ENCODE measurements at places on chromosomes 7 and 10.
A peak's percentile ranks its signal among the peaks of the same experiment; 100 is the strongest.

DNA sequence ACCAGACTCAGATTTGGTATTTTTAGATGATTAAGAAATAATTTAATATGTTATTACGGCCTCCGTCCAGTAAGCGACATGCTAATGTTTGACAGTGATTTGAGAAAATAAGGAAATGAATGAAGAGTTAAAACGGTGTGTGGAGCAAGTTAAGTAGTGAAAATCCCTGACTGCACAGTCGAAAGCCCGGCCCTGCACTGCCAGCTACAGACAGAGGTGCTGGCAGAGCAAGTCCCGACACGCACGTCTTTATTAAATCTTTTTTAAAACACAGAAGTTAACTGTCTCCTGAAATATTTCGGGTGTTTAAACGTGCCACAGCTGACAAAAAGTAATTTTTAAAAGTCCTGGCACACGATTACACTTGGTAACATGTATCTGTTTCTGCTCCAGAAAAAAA, 293.4 kb upstream of the RNF32 start:
- no peak for DNase-seq

DNA sequence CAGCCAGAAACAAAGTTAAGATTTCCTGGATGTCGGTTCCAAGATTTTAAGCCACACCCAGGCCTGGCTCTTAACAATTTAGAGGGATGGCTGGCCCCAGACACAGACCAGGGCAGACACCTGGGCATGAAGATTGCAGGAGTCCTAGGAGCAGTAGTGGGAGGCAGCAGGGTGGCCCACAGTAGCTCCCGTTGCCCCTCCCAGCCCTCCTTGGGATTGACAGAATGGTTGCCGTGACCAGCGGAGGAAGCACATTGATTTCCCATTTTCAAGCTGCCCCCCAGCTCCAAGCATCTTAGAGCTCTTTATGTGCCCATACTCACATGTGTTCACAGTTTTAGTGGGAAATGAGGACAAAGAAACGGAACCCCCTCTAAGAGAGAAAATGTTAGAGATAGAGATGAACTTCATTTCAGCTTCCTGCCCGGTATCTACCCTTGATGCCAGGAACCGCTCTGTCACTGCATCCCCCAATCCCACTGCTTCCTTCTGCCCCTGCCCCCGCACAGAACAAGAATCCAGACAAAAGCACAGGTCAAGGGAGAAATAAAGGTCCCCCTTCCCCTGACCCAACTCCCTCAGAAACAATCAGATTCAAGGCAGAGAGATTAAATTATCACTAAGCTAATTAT, 101.1 kb downstream of the PLXNA4 start:
- peak; percentile 28 for DNase-seq

DNA sequence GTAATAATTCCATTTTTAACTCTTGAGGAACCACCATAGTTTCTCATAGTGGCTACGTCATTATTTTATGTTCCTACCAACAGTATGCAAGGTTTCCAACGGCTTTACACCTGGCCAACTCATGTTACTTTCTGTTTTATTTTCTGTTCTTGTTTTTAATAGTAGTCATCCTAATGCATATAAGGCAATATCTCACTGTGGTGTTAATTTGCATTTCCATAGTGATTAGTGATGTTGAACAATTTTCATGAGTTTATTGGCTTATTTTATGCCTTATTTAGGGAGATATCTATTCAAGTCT, 465.5 kb upstream of the KLF6 start:
- DNase-seq: no peak

DNA sequence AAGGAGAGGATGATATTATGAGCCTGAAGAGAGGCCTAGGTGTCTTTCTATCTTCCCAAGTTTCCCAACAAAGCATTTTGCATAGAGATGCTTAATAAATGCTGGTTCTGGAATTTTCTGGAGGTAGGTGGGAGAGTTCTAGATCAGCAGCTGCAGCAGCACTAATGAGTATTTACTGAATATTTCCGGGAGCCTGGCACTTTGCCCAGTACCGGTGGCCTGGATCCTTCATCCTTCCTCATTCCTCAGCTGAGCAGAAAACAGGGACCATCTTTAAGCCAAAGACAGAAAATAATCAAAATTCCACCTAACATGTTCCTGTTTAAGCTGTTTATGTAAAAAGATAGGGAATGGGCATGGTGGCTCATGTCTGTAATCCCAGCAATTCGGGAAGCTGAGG, 813.2 kb upstream of the AUTS2 start:
- peak; percentile 38 for DNase-seq

GRCh38 chr10:80471715-80472233, 17.7 kb downstream of the TSPAN14 start:
- no peak for DNase-seq

- DNase-seq: no peak
Measured at GRCh38 chr10:17409170-17409733, 45.1 kb downstream of the ST8SIA6 start.

DNA sequence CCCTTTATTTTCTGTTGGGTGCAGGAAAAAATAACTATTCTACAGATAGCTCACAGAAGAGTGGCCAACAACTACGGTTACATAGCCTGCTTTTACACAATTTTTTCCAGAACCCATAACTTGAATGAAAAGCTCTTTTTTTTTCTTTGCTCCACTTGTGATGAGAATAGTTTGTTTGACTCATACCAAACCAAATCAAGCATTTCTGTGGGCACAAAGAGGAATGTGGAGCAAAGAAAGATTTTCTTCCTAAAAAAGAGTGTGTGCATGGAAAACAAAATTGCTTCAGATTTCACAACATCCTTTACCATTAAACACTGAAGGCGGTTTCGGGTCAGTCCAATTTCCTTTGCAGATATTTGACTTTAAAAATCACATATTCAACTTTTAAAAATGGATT, 54.8 kb upstream of the RAB11FIP2 start:
- DNase-seq: no peak

GRCh38 chr10:123351715-123352114, 197.5 kb downstream of the BUB3 start:
- DNase-seq: no peak

DNA sequence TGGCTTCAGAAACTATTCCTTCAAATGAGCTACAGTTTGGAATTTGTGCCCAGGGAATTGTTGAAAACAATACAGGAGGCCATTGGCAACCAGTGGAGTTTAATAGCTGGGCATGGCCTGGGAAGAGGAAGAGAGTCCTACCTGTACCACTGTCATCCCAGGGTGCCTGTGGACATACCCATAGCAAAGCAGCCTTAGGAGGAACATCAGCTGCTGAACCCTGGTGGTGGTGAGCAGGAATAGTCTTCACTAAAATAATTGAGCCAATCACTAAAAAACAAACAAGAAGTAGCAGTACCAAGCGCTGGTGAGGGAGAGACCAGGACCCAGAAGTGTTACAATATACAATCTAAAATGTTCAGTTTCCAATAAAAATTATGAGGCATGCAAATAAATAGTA, 14.5 kb downstream of the IGFBP1 start:
- no peak for DNase-seq

DNA sequence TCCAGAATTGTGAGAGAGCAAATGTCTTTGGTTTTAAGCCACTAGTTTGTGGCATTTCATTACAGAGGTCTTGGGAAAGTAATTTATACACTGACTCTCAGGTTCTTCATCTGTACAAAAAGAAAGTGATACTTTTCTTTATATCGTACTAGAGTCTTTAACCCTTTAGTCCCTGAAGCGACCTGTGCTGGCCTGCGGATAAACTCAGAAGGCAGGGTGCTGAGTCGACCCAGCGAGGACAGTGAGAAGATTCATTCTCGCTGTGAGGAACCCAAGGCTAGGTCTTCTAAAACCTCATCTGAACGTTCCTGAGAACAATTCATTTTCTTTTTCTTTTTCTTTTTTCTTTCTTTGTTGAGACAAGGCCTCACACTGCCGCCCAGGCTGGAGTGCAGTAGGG, 514.2 kb upstream of the MGMT start:
- no peak for DNase-seq

GRCh38 chr7:78099715-78100394, 301.3 kb downstream of the PHTF2 start:
- DNase-seq: no peak

- no peak for DNase-seq
Measured at GRCh38 chr7:50757703-50758390, 24.8 kb downstream of the GRB10 start.

- DNase-seq: peak; percentile 78
Measured at GRCh38 chr7:127447326-127447945, 54.9 kb upstream of the ZNF800 start.

- DNase-seq: no peak
Measured at GRCh38 chr7:24827589-24827988, 70.3 kb upstream of the GSDME start.

DNA sequence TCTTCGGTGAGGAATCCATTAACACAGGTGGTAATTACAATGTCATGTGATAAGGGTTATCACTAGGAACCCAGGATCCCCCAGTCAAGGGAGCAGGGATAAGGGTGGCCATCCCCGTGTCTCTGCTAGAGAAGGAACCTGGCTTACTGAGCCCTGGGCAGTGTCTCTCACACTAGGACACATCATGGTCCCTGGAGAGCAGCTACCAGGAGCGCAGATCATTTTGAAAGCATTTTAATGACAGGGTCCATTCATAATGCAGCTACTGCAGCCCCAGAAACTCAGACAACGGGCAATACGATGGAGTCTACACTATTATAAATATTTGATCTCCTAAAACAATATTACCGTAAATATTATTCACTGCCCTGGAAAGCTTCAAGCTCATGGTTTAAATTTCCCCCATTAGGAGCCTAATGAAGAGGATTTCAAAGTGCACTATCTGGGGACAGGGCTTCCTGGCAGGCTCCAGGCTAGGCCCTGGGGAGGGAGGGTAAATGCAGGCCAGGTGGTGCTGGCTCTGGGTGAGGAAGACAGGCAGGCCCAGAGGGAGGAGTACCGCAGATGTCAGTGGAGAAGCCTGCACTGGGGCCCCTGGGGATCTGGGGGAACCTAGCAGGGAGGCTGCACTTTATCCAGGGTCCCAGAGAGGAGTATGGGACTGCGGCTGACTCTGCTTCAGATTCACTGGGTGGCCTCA, 52.6 kb upstream of the LOXL4 start:
- DNase-seq: peak; percentile 73

DNA sequence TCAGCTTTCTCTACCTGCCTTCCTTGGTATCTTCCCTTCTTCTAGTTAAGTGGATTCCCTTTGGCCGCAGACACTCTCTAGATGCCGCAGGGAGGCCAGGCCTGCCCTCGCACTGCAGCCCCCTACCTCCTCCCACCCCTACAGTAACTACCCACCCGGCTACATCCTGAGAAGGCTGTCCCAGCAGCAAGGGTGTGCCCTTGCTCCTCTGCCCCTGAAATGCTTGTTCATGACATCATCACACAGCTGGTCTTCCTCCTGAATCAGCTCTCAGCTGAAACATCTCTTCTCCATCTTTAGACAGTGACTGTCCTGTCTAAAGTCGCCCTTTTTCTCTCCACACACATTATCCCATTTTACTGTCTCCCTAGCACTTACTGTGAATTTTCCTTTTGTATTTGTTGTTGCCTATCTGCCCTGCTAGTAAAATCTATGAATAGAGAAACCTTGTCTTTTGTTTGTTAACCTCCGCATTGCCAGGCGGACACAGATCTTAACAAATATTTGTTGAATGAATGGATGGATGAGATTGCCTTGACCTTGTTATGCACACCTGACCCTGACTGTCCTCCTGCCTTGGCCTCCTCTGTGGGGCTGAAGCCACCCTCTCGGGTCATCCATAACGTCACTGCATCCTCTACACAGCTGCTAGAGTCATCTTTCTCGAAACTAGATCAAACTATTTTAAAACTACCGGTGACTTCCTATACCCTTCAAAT, 108.9 kb upstream of the GATA3 start:
- no peak for DNase-seq

DNA sequence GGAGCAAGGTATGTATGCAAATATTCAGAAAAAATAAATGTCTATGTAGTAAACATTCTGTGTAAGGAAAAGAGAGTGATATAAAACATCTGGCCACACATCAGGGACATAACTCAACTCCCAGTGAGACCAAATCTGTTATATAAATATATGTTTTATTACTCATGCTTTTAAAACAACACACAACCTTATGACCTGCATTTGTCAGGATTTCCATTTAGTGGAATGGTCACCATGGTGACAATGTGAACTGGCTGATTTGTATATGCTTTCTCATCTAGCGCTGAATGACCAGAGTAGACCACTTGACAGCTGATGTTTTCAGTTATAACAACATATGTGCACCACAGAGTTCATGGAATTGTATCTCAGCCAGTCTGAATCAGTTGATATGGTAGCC, 551.7 kb downstream of the HTR7 start:
- no peak for DNase-seq

DNA sequence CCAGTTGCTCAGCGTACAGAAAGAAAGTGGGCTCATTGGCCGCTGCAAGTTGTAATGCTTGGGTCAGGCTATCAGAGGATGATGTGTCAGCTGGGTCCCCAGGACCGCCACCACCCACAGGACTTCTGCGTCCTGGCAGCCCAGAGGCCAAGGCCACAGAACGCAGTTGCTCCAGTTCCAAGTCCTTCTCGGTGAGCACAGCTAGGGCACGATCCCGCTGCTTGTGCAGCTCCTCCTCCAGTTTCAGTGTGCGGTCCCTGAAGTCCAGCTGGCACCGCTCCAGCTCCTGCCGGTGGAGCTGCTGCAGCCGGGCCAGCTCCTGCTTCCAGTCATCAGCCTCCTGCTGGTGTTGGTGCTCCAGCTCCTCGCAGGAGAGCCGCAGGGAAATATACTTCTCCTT, 3.0 kb downstream of the GCC1 start:
- peak; percentile 31 for DNase-seq

- no peak for DNase-seq
Measured at GRCh38 chr7:31052487-31052840, 356 bp downstream of the ADCYAP1R1 start.

- no peak for DNase-seq
Measured at GRCh38 chr7:116434820-116435341, 64.7 kb upstream of the CAV2 start.

DNA sequence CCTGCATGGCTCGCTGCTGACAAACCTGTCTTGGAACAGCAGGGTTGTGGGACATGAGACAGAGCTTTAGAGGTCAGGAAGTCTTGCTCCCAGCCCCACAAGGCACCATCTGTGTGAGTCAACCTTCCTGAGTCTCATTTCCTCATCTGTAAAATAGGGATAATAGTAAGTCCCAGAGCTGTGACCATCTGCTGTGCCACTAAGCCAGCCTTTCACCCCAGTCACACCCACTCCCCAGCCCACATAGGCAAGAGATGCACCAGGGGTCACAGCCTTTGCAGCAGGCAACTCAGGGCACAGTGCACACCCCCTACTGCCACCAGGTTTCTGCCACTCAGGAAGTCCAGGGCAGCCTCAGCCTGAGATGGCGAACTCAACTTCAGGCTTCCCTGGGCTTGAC, 29.4 kb upstream of the CDH23 start:
- no peak for DNase-seq

DNA sequence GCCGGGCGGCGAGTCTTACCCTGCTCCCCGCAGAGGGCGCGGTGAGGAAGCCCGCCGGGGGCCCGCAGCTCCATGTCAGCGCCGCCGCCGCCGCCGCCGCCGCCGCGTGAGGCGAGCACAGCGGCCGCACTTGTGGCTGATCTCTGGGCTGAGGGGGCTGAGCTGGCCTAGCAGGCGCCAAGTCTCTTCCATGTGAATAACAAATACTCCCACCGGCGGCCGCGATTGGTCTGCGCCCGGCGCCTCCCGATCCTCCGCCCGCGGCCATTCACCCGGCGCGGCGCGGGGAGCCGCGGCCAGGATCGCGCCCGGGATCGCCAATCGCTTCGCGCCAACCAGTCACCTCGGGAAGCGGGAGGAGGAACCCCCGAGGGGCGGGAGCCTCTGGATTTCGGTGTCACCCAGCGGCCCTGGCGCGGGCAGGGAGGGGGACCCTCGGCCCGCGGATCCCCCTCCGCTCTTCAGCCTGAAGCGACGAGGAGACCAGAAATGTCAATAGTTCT, at the start of gene GRM8:
TSS of gene GRM8 (minus strand) at position 164 of the 503 bp plus-strand sequence.
- DNase-seq: peak; percentile 79

All from BE2C (cell line).